ENCODE measurements at places on chromosomes 4 and X.

GRCh38 chr4:79395841-79396240 lies 12.2 kb downstream of the GK2 start:
- no peak for DNase-seq

DNA sequence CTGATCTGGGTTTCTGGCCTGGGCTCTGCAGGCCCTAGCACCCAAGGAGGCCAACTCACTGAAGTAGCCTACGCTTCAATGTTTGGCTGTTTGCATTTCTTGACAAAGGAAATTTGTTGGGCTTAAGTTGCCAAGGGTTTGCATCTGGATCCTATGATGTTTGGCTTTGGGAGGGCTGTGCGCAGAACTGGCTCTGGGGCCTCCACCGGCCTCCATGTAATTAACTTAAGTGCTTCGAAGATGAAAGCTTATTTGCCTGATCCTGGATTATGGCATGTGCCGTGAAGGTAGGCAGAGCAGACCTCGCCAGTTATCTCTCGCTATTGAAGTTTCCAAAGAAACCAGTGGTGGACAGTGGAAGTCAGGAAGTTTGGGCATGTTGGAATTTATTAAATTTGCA lies 124.3 kb upstream of the STX18 start:
- no peak for DNase-seq

- no peak for DNase-seq
These were observed 421.4 kb upstream of the DIPK2B start for GRCh38 chrX:45622042-45622423.

- no peak for DNase-seq
These were observed 393.1 kb upstream of the ZFP42 start for GRCh38 chr4:187602339-187603092.

DNA sequence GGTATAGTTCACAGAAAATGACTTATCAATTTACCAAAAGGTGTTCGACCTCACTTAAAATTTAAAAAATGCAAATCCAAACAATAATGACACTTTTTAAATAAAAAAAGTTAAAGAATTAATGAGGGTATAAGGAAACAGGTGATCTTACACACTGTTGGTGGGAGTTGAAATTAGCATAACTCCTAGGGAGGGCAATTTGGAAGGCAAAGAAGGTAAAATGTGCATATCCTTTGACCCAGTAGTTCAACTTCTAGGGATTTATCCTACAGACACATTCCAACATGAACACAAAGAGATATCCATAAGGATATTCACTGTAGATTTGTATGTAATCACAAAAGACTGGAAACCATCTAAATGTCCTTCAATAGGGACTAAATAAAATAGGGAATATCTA lies 143.8 kb upstream of the DGKK start:
- no peak for DNase-seq

- DNase-seq: no peak
These were observed 162.4 kb upstream of the FMR1 start for GRCh38 chrX:147749308-147749707.

DNA sequence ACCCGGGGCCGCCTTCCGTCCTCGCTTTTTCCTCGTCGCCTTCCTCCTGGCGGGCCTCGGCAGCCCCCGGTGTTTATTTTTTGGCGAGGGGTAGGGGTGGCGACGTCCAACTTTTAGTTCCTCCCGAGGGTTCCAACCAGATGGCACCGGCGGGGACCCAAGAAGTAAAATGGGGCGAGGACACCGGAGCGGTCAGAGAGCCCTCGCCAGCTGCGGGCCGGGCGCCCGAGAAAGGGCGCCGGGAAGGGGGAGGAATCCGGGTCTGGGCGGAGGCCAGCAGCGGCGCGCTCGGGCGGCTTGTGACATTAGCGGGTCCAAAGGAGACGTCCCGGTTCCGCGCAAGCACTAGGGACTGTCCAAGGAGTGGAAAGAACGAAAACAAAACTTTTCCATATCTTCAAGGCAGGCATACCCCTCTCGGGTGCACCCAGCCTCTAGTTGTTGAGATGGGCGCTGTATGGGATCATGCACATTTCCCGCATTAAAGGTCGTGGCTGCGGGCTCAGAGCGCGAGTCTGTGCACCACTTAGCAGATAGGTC lies 691 bp upstream of the USP46 start:
- no peak for DNase-seq

GRCh38 chrX:43677993-43678392 lies 21.9 kb downstream of the MAOA start:
- no peak for DNase-seq

GRCh38 chrX:103540145-103540544 lies 20.9 kb upstream of the RAB40A start:
- DNase-seq: no peak

DNA sequence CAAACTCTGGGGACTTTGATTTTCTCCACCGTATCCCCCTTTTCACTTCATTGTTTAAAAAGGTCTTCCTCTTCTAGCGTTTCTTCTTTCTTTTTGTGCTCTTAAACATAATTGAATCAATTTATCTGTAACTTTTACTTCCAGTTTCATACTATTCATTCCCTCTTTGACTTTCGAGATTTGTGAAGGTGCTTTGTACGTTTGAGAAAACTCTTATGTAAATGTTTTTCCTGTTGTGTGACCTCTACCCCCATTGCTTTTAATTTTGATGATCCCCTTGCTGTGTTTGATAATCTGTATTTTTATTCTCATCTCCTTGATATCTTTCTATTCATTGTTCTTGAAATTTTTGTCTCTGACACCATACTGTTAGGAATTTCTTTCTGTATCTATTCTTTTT lies 4.8 kb downstream of the USP38 start:
- no peak for DNase-seq

- DNase-seq: no peak
These were observed 137.8 kb downstream of the MID1IP1 start for GRCh38 chrX:38939067-38939466.

- DNase-seq: no peak
These were observed 88.3 kb upstream of the DDX3X start for GRCh38 chrX:41245641-41246040.

DNA sequence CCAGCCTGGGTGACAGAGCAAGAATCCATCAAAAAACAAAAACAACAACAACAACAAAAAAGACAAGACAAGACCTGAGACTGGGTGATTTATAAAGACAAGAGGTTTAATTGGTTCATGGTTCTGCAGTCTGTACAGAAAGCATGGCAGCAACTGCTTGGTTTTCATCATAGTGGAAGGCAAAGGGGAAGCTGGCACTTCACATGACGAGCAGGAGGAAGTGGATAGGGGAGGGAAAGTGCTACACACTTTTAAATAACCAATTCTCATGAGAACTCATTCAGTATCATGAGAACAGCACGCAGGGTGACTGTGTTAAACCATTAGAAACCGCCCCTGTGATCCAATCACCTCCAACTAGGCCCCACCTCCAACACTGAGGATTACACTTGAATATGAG lies 28.4 kb upstream of the SLC10A7 start:
- DNase-seq: no peak

DNA sequence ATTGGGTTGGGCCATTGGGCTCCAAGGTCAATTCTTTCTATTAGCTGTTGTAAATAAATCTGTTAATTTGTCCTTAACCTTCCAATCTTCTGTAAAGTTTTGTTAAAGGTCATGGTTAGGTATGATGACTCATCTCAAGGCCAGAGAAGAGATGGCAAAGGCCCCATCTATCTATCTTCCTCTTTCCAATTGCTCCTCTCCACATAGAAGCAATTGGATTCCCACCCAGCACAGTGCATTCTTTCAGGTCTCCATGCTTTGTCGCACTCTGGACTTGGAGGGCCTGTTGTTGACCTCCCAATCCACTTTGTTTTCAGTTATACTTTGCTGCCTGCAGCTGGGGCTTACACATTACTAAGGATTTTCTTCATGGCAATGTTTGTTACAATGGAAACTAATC lies 118.5 kb downstream of the MFAP3L start:
- DNase-seq: no peak

- no peak for DNase-seq
These were observed 23.7 kb downstream of the FAT1 start for GRCh38 chr4:186699881-186700397.

DNA sequence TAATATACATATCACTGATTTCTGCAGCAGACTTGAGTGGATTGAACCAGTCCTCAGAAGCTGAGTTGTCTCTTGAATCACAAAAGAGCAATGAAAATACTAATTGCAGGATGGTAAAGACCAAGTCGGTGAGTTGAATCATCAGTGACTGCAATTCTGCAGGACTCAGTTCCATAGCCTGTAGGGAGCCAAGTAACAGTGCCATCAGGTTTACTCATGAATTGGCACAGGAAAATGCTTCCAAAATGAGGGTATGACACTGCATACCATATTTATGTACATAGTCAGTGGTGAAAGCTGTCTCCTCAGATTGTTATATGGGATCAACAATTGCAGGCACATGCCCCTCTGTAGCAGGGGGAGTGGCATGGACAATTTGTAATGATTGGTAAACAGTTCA lies 192.8 kb downstream of the CCNG2 start:
- no peak for DNase-seq

DNA sequence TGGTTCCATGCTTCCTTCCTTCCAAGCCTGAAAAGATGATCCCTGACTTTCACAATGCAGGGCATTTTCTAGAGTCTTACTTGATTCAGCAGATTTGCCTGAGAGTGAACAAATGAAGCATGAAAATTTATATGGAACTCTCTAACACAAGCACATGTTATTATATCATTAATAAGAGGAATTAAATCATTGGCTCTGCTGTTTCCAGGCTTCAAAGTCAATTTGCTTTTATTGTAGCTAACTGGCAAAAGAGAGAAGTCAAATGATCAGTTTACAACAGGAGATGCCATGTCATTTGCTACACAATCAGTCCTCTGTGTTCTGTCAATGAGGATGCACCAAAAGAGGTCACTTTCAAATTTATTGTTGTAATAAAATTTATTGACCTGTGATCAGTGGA lies 101.5 kb upstream of the UGT8 start:
- DNase-seq: no peak

GRCh38 chr4:18844726-18845125 lies 823.2 kb upstream of the LCORL start:
- DNase-seq: no peak

DNA sequence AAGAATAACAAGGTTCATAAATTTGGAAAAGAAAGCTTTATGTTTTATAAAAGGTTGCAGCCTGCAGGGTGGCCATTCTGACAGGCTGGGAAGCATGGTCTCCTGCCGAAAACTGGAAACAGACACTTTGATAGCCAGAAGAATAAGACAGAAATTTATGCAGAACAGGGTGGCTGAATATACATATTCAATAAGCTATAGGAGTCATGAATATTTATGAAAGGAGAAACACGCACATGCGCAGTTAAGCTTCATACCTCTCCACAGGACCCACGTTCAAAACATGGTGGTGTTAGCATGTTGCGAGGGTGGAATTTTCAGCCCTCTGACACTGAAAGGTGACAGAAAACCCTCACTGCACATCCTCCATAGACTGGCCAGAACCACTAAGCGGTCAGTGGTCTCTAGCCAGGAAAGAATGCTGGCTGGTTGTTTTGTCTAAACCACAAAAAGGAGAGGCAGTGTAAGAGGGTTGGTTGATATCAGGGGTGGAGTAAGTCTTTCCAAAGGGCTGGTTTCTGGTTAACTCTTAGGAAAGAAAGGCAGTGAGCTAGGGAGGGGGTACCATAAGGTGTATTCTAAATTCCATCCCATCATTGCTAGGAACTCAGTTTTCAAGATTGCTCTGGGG lies 58.2 kb downstream of the ANXA10 start:
- no peak for DNase-seq

- no peak for DNase-seq
These were observed 2.1 kb upstream of the RHOH start for GRCh38 chr4:40194602-40195161.

GRCh38 chrX:18449236-18449635 lies 23.8 kb downstream of the CDKL5 start:
- DNase-seq: no peak

GRCh38 chrX:35046660-35047296 lies 104.2 kb downstream of the FAM47B start:
- DNase-seq: no peak

GRCh38 chr4:40173470-40173875 lies 23.4 kb upstream of the RHOH start:
- DNase-seq: no peak

DNA sequence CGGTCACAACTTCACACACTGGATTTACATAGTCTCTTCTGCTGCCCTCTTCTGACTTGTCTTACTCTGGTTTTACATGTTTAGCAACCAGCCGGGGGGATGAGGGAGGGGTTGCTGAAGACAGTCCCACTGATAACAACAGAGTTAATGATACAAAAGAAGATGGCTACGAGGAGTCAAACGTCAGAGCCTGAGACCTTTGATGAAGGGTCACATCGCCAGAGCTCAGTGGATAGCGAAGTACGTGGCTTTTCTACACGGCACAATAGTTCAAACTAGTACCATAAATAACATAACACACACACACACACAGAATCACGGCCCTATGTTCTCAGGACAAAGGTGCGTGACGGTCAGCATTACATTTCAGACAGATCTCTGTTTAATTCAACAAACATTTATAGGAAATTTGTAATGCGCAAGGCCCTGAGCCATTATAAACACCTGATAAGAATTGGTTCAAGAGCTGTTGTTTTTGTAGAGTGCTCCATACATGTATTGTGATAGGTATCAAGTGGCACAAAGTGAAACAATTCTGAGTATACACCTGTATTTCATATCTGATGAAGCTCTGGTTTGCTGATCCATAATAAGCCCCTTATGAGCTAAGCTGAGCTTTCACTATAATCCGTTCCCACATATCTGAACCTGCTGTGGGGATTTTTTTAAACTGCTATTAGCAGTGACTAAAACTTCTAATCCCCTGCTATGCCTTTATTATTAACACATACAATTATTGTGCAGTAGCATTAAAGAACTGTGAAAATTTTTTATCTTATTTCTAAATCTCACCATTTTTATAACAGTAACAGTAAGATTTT lies 100.0 kb downstream of the NR3C2 start:
- no peak for DNase-seq

DNA sequence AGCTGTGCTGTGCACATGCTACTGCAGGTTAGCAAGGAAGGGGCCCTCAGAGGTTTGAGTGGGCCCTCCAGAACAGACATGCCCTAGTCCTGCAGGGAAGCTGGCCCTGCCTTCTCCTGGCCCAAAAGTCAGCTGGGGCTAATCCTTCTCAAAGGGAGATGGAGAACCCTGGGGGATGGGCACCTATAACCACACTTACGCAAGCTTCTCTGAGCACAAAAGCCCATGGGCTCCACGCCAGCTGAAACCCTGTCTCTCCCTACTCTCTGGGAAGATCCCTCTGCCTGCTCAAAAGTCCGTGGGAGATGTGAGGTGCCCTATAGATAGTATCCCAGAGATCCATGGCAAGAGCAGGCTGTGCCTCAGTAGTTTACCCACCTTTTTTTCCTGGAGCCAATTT lies 58.9 kb upstream of the DKK2 start:
- no peak for DNase-seq

All from activated CD8-positive, alpha-beta memory T cell treated with anti-CD3 and anti-CD28 coated beads for 1 hour (primary cell).